ENCODE measurements at places on chromosomes 2 and 18. TPM values are rescaled to one million over a fixed set of nuclear protein-coding genes. Genes with fewer than 3 reads are reported as not detected.
A peak's percentile ranks its signal among the peaks of the same experiment; 100 is the strongest.

- DNase-seq: no peak
- H3K4me1 ChIP-seq: no peaks in the 10 kb centered on the region
- H3K4me3 ChIP-seq: no peak overlapping the region
- H3K36me3 ChIP-seq: no peaks in the 10 kb centered on the region
- H3K27ac ChIP-seq: no peak overlapping the region
- H3K27me3 ChIP-seq: no peaks in the 10 kb centered on the region
Measured at GRCh38 chr2:29063056-29063455, 11.3 kb downstream of the PCARE start.

DNA sequence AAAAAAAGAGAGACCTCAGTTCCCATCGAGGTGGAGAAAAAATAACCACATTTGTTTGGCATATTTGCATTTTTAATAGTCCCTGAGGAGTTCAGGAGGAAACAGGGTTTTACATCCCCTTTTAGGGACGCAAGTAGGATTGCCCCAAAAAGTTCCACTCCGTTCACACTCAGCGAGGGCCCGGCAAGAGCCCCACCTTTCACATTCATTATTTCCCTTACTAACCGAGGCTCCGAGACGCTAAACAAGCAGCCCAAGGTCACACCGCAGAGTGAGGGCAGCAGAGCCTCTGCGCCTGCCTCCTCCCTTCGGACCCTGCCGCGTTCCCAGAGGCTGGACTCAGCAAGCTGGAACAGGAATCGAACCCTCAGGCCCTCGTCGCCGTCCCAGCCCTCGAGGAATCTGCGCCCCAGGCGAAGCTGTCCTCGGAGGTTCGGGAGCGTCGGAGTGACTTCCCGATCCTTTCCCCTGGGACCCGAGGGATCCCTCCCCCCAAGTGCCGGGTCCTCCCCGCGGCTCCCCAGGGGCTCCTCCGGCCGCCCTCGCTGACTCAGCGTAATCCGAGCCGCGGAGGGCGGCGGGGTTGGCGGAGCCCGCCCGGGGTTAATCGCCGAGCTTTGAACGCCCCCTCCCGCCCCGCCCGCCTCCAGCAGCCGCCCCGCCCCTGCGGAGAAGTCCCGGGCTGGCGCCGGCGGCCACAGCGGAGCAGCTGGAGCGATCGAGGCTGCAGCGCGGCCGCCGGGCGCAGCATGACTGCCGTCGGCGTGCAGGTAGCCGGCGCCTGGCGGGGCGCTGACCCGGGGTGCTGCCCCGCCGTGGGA is at the start of gene TMEM37:
TMEM37 (plus strand) TSS at position 700 of the 821 bp plus-strand sequence; CDS start at position 750, 50 bp downstream.
- no peaks in the 10 kb centered on the region for H3K36me3 ChIP-seq
- H3K4me1 ChIP-seq: no peaks in the 10 kb centered on the region
- DNase-seq: peak; percentile 91
- H3K27ac ChIP-seq: no peak within 1 kb of the TSS

- DNase-seq: peak; percentile 80
- H3K27me3 ChIP-seq: no peaks in the 10 kb centered on the region
- no peak overlapping the region for H3K4me3 ChIP-seq
- H3K36me3 ChIP-seq: no peaks in the 10 kb centered on the region
Measured at GRCh38 chr2:217835931-217836891, 166.6 kb downstream of the TNS1 start.

DNA sequence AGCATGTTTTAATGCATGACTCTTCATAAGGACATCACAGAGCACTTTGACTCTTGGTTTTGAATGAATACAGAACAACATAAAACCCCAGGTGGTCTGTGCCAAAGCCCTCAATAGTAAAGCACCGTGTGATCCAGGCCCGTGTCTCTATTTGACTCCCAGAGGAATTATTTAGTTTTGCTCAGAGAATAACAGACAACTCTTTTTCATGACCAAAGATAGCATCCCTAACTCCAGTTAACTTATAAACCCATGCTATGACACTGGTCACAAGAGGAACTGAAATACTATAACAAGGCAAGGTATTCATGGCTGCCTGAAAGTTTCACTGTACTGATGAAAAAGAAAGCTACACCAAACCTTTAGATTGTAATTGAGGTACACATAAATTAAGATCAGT is 128.4 kb downstream of the IKZF2 start:
- H3K4me1 ChIP-seq: no peaks in the 10 kb centered on the region
- H3K27ac ChIP-seq: no peak overlapping the region
- no peaks in the 10 kb centered on the region for H3K36me3 ChIP-seq
- H3K4me3 ChIP-seq: no peak overlapping the region

DNA sequence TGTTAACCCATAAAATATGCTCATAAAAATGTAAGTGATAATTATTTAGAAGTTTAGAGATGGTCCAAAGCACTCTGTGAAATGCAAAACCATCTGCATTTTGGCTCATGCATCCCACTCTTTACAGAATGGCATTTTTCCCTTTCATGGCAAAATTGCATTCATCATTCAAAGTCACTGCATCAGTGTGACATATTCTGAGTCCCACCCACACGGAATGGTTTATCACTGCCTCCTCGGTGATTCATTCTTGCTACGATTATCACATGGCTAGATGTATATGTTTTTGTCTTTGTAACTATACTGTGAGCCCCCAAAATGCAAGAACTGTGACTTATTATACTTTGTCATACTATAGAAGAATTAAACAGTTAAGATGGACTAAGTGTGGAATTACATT is 293.0 kb downstream of the LRATD1 start:
- no peak for DNase-seq
- no peak overlapping the region for H3K4me3 ChIP-seq
- no peak overlapping the region for H3K27ac ChIP-seq
- H3K36me3 ChIP-seq: no peaks in the 10 kb centered on the region

GRCh38 chr2:220660277-220661145 is 911.6 kb downstream of the EPHA4 start:
- H3K27ac ChIP-seq: no peak overlapping the region
- H3K27me3 ChIP-seq: no peaks in the 10 kb centered on the region
- DNase-seq: no peak
- no peaks in the 10 kb centered on the region for H3K4me1 ChIP-seq
- peak overlapping the region; percentile 3 for H3K4me3 ChIP-seq
- H3K36me3 ChIP-seq: no peaks in the 10 kb centered on the region

DNA sequence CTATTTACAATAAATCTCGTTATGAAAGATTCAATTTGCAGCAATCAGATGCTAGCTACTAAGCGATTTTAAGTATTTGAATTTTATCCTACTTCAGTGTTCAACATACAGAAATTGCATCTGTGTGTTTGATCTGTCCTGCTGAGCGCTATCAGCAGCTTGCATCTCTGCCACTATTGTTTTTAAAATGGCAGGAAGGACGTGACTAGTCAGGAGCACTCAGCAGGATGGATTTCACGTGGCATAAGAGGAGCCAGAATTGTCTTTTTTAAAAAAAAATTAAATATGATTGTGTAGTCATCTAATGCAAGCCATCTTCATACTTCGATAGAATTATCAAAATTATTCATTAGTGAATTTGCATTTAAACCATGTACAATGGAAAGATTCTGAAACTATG is 2.8 kb upstream of the KLHL14 start:
- H3K27me3 ChIP-seq: no peaks in the 10 kb centered on the region
- H3K36me3 ChIP-seq: no peaks in the 10 kb centered on the region
- H3K4me3 ChIP-seq: no peak overlapping the region
- H3K27ac ChIP-seq: no peak overlapping the region

DNA sequence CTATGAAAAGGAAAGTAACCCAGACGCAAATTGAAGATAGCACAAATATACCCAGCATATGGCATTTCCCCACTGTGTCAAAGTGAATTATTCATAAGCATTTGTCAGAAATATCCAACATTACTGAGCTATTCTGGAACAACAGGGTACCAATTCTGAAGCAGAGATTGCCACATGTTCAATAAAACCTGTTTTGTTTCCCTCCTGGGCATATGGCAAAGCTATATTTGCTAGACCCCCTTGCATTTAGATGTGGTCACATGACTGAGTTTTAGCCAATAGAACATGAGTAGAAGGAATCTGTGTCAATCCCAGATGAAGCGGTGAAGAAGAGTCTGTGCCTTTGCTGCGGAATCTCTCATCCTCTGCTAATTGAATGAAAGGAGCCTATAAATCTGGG is 296.4 kb upstream of the DLGAP1 start:
- no peaks in the 10 kb centered on the region for H3K27me3 ChIP-seq
- DNase-seq: no peak
- H3K4me3 ChIP-seq: no peak overlapping the region

- no peaks in the 10 kb centered on the region for H3K36me3 ChIP-seq
- H3K4me1 ChIP-seq: no peaks in the 10 kb centered on the region
- no peak for DNase-seq
- no peaks in the 10 kb centered on the region for H3K27me3 ChIP-seq
Measured at GRCh38 chr2:60424233-60424632, 129.2 kb downstream of the BCL11A start.

DNA sequence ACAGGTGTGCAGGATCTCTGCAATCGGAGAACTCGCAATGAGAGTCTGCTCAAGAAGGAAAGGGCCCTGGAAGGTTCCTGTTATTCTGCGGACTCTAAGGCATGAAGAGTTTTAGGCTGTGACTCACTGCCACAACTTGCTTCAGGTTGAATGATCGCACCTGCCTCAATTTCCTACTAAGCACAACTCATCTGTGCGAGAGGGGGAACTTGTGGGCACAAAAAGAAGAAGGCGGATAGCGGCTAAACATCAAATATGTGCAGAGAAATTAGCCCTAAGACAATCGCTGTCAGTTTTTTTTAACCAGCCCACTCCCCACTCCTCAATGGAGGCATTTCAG is 14.0 kb upstream of the CREG2 start:
- H3K36me3 ChIP-seq: no peaks in the 10 kb centered on the region
- no peak overlapping the region for H3K4me3 ChIP-seq
- H3K27ac ChIP-seq: no peak overlapping the region
- no peaks in the 10 kb centered on the region for H3K4me1 ChIP-seq
- no peaks in the 10 kb centered on the region for H3K27me3 ChIP-seq

The CENPA gene
- not detected for polyA plus RNA-seq

The ANKRD36 gene
- polyA plus RNA-seq: 1.8 TPM

The IL1RN gene
- polyA plus RNA-seq: 0.74 TPM

The IL37 gene
- polyA plus RNA-seq: not detected

The C2orf80 gene
- not detected for polyA plus RNA-seq

The CCDC148 gene
- polyA plus RNA-seq: not detected

The SLC23A3 gene
- 4.7 TPM for polyA plus RNA-seq

Measured in aorta (tissue), 5 donors.